ENCODE measurements at places on chromosomes 7 and 10. TPM values are rescaled to one million over a fixed set of nuclear protein-coding genes. Genes with fewer than 3 reads are reported as not detected.

- H3K27me3 ChIP-seq = peaks cover 15% of the 10 kb centered on the region
- no peak for DNase-seq
- no peak overlapping the region for H3K4me3 ChIP-seq
- H3K4me1 ChIP-seq = no peaks in the 10 kb centered on the region
- H3K36me3 ChIP-seq = no peaks in the 10 kb centered on the region
- H3K27ac ChIP-seq = no peak overlapping the region
Measured at GRCh38 chr7:85776691-85777345, 590.0 kb upstream of the SEMA3D start.

DNA sequence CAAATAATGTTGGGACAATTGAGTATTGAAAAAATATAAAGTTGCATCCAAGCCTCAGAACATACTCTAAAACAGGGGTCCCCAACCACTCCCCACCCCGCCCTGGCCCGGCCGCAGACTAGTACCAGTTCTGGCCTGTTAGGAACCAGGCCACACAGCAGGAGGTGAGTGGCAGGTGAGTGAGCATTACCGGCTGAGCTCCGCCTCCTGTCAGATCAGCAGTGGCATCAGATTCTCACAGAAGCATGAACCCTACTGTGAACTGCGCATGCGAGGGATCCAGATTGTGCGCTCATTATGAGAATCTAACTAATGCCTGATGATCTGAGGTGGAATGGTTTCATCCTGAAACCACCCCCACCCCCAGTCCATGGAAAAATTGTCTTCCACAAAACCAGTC lies 19.4 kb downstream of the HIPK2 start:
- peaks cover 11% of the 10 kb centered on the region for H3K4me1 ChIP-seq
- no peak overlapping the region for H3K27ac ChIP-seq
- H3K27me3 ChIP-seq = no peaks in the 10 kb centered on the region
- no peaks in the 10 kb centered on the region for H3K36me3 ChIP-seq

DNA sequence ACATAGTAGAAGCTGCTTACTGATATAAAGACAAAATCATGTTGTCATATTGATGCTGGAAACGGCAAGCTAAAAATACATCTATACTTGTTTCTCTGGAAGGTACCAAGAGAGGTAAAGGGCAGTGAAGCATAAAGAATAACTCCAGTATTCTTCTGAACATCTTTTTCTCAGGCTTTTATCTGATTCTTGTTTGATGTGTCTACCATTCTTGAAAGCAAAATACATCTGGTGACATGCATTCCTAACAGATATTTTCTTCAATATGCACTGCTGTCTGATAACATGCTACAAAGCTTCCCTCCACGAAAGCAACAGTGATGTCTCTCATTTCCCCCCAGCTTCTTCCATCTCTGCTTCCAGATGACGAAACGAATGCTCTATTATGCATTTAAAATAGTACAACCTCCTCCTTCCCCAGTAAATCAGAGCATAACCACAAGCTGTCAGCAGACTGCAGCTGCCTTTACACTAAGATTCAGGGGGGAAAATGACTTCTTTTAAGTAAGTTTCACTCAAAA lies 100.8 kb downstream of the ARHGAP21 start:
- H3K27me3 ChIP-seq = no peaks in the 10 kb centered on the region
- DNase-seq = no peak
- no peak overlapping the region for H3K4me3 ChIP-seq
- peaks cover 4% of the 10 kb centered on the region for H3K36me3 ChIP-seq
- no peak overlapping the region for H3K27ac ChIP-seq

Gene FZD8
- 13.7 TPM for total RNA-seq

Gene GIMAP8
- total RNA-seq = 0.09 TPM

Gene AKR1C1
- total RNA-seq = 3.9 TPM
